Memory B cell (primary cell): ENCODE measurements at places on chromosomes 12 and 14.

DNA sequence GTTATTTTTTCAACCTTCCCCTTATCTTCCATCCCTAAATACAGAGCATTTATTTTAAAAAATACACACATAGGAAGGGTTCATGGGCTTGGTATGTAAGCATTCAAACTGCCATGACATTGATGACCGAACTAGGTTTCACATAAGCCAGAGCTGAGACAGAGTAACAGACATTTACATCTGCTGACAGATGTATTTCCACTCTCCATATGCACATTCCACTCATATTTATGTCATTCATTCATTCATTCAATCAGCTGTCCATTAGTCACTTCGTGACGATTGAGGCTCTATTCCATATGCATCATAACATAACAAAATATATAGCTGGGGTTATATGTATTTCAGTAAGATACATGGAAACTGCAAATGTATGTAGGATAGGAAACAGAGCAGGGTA, 145.5 kb upstream of the OTX2 start:
- no peaks in the 10 kb centered on the region for H3K4me1 ChIP-seq
- no peak overlapping the region for H3K27ac ChIP-seq
- DNase-seq: no peak
- no peak overlapping the region for H3K4me3 ChIP-seq

DNA sequence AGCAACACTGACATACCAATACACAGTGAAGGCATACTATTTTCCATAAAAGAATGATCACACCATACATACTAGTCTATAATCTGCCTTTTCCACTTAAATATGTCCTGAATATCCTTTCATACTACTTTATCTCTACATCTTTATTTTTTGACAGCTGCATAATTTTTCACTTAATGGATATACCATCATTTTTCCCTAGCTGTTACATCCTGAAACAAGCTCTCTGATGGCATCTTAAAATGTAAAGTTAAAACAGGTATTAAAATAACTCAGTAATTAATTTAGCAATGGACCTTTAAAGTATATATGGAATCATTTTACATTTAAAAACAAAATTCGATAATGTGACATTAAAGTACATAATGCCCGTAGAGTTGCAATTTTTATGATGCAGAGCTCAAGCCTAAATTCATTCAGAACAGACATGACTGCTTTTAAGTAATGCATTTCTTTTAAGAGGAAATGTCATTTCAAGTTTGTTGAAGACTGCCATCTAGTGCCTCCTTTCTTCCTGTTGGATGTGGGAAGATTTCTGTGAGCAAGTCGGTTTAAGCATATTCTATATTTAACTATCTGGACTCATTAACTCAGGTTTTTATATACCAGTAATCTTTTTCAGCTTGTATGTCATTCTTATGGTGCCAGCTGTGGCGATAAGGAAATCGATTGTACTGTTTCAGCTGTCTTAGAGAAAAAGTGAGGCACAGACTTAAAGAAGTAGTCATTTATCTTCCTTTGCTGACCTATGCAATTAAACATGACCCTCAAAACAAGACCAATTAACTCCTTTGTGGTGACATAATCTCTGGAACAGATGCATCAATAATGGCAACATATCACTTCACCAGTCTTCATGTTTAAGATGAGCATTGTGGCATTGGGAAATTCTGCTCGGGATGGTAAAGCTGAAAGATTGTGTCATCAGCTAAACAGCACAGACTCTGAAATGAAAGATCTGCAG, 20.3 kb downstream of the PRICKLE1 start:
- H3K4me3 ChIP-seq: no peak overlapping the region
- peaks cover 2% of the 10 kb centered on the region for H3K27me3 ChIP-seq
- no peaks in the 10 kb centered on the region for H3K4me1 ChIP-seq
- peak; percentile 41 for DNase-seq
- H3K27ac ChIP-seq: no peak overlapping the region

- no peak overlapping the region for H3K27ac ChIP-seq
- H3K36me3 ChIP-seq: peaks cover 3% of the 10 kb centered on the region
- peaks cover 10% of the 10 kb centered on the region for H3K4me1 ChIP-seq
Observed at GRCh38 chr14:93981316-93982229, 5.2 kb upstream of the ASB2 start.

- no peaks in the 10 kb centered on the region for H3K36me3 ChIP-seq
- DNase-seq: no peak
- no peak overlapping the region for H3K4me3 ChIP-seq
- no peaks in the 10 kb centered on the region for H3K4me1 ChIP-seq
- no peak overlapping the region for H3K27ac ChIP-seq
Observed at GRCh38 chr12:91317306-91317705, 134.7 kb upstream of the DCN start.

GRCh38 chr12:123757561-123757960, 4.5 kb upstream of the DNAH10 start:
- no peaks in the 10 kb centered on the region for H3K27me3 ChIP-seq
- no peaks in the 10 kb centered on the region for H3K4me1 ChIP-seq
- peaks cover 7% of the 10 kb centered on the region for H3K36me3 ChIP-seq
- DNase-seq: no peak
- H3K27ac ChIP-seq: no peak overlapping the region

DNA sequence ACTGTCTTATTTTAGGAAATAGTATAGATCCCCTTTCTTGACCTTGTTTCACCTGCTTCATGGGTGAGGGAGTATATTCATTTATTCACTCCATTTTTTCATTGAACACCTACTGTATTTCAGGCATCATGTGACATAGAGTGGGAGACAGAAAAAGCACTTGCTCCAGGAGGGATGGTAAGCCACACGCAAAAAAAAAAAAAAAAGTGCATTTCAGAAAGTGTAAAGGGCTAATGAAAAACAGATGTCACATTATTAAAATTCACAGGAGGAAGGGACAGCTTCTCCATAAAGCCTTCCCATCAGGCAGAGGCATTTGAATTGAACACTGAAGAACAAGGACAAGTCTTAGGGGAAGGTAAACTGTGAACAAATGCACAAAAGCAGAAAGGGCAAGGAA, 7.5 kb downstream of the SLC8A3 start:
- H3K36me3 ChIP-seq: no peaks in the 10 kb centered on the region
- peaks cover 6% of the 10 kb centered on the region for H3K27me3 ChIP-seq
- no peak for DNase-seq
- no peaks in the 10 kb centered on the region for H3K4me1 ChIP-seq

- H3K4me3 ChIP-seq: no peak overlapping the region
- DNase-seq: no peak
- no peak overlapping the region for H3K27ac ChIP-seq
- H3K27me3 ChIP-seq: peaks cover 3% of the 10 kb centered on the region
Observed at GRCh38 chr14:22650960-22651521, 6.9 kb upstream of the OR6J1 start.

GRCh38 chr12:75766263-75767160, 255.1 kb upstream of the KRR1 start:
- DNase-seq: no peak
- no peaks in the 10 kb centered on the region for H3K36me3 ChIP-seq
- H3K4me1 ChIP-seq: no peaks in the 10 kb centered on the region
